Psoas muscle (tissue), 8 donors: ENCODE measurements at places on chromosomes 4 and X. TPM values are rescaled to one million over a fixed set of nuclear protein-coding genes. Genes with fewer than 3 reads are reported as not detected.
A peak's percentile ranks its signal among the peaks of the same experiment; 100 is the strongest.

- DNase-seq: no peak
These were observed 102.0 kb upstream of the PDLIM3 start for GRCh38 chr4:185637163-185637875.

SSX3 gene
- not detected for total RNA-seq

DNA sequence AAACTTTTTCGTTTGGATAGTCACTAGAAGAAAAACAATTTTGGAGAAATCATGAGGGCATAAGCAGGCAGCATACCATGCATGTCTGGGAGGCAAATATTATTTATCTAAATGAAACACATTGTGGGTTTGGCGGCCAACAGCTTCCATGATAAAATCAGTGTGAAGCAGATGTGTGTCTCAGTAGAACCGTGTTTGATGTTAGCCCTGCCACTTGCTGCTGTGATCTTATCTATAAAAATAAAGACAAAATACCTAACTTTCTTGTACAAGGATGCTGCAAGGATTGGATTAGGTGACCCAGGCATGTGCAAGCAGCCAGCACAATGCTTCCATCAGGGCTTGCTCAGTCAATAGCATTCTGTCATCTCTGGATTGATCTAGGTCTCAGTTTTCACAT lies 341.4 kb downstream of the PACRGL start:
- DNase-seq: no peak

GRCh38 chr4:112284166-112284565 lies 1.5 kb downstream of the TIFA start:
- DNase-seq: no peak

DNA sequence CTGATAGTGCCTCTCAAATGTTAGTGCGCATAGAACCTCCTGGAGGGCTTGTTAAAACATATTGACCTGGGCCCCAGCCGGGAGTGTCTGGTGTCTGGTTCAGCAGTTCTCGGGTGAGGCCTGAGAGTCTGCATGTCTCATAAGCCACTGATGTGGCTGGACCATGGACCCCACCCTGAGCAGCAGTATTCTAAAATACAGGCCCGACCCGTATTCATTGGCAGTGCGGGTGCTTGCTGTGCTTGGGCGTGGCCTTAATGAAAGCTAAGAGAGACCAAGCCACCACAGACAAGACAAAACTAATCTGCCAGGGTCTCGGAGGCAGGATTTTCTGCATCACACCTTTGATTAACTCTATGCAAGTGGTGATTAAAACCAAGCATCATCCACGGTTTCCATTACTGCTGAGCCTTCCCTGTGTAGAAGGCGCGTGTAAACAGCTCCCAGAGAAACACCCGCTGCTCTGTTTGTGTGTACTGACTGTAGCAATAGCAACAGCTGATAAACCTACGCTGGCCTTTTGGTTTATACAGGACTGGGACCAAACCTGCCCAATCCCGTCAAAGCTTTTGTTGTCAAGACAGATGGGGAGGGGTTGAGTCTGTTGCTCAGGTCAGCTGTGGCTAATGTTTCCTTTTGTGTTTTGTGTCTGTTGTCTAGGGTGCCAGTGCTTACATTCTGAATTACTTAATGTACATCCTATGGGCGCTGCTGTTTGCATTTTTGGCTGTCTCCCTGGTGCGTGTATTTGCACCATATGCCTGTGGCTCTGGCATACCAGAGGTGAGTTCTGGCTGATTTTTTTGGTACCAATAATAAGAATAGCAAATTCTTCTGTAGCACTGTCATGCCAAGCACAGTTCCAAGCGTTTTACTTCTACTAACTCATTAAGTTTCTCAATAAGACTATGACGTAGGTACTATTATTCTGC lies 40.8 kb downstream of the CLCN4 start:
- no peak for DNase-seq

- DNase-seq: no peak
These were observed 177.6 kb upstream of the GLRA2 start for GRCh38 chrX:14351611-14352303.

DNA sequence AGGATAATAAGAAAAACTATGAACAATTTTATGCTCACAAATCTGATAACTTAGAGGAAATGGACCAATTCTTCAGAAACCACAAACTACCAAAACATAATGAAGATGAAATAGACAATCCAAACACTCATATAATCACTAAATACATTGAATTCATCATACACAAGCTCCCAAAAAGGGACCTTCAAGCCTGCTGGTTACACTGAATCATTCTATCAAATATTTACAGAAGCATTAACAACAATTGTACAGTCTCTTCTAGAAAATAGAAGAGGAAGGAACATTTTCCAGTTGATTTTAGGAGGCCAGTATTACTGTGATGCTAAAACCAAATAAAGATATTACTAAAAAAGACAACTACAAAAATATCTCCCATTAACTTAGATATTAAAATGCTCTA lies 88.3 kb downstream of the IL15 start:
- no peak for DNase-seq

- DNase-seq: peak; percentile 2
These were observed 48.2 kb downstream of the CPLX1 start for GRCh38 chr4:777520-778262.

DNA sequence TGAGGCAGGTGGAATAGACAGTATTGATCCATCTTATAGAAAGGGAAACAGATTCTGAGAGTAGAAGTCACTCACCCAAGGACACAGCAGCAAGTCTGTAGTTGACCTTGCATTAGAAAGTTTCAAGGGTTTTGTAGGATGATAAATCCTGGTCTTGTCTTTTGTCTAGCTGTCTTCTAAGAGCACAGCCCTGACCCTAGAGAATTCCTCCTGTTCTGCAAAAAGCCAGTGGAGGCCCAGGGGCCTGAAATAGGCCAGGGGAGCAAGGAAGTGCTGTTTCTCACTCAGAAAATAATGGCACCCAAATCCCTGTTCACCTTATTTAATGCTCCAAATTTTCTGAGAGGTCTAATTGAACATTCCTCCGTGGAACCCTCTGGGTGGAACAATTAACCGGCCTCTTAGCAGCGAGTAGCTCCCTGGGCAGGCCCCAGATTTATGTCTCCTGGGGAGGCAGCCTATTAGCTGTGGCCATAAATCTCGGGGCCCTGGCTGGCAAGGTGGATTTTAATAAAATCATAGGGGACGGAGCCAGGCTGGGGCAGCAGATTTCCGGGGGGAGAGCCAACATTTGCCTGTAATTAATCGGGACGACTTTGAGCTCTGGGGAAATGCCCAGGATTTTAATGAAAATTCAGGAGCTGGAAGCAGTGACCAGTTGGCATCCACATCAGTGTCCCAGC lies 49.2 kb upstream of the MSX1 start:
- DNase-seq: no peak

EDNRA gene
- total RNA-seq: 5.8 TPM

ABCB7 gene
- 29.7 TPM for total RNA-seq

GSX2 gene
- not detected for total RNA-seq

DNA sequence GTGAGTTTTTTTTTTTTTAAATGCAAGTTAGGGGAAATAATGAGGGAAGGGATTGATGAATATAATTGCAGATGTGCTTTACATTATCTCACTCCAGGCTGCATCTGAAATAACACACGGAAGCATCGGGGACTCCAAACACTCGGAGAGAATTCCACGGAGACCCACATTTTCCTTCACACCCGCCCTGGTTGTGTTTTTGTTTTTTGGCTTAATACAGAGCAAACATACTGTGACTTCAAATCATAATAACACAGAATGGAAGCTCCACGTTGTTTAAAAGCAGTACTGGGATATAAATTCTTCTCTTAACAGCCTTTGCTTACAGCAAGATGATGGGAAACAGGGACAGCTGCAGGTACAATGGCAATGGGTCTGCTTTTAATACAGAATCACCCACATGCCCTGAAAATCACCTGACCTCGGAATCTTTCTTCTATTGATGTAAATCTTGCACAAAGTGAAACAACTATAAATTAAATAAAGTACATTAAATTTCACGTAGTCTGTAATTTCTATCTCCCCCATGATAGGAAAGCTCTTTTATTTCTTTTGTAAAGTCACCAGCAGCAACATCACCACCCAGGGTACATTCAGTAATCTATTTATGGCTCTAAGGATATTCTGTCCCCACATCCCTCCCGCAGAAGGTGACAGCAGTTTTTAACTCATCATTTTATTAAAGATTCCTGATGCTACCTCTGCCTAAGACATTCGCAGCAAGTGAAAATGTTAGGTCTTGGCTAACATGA lies 119.3 kb downstream of the ZNF827 start:
- no peak for DNase-seq

DNA sequence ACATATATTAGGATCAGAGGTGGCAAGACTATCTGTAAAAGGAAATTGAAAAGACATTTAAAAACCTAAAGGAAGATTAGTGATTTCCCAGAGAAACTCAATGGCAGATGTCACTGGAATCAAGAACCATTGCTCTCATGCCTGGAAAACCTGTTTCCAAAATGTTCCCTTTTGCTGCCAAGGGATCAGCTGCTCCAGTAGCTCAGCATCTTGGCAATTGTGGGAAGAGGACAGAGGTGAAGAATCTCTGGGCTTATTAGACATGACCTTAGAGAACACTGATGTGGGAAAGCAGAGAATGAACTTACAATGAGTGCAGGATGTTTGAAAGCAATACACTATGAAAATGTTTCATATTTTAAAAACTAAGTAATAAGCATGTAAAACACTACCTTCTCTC lies 98.3 kb downstream of the SHROOM3 start:
- DNase-seq: no peak

CFAP47 gene
- not detected for total RNA-seq

DNA sequence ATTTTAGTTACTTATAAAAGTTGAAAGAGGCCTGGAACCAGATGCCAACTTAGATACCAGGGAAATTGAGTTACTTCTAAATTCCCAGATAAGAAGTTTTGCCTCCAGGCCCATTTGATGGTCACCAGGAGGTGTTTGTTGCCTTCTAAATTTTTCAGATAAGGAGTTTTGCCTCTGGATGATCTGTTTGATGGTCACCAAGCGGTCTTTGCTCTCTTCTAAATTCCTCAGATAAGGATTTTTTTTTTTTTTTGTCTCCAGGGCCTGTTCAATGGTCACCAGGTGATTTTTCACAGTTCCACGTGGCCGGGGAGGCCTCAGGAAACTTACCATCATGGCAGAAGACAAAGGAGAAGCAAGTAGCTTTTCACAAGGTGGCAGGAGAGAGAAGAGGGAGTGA lies 66.5 kb downstream of the FAM9B start:
- DNase-seq: no peak

GRCh38 chr4:138341739-138342415 lies 99.7 kb upstream of the SLC7A11 start:
- no peak for DNase-seq
